ENCODE measurements at places on chromosomes 4 and X.
A peak's percentile ranks its signal among the peaks of the same experiment; 100 is the strongest.

GRCh38 chr4:10809905-10810304, 125.3 kb upstream of the CLNK start:
- DNase-seq, result no peak

DNA sequence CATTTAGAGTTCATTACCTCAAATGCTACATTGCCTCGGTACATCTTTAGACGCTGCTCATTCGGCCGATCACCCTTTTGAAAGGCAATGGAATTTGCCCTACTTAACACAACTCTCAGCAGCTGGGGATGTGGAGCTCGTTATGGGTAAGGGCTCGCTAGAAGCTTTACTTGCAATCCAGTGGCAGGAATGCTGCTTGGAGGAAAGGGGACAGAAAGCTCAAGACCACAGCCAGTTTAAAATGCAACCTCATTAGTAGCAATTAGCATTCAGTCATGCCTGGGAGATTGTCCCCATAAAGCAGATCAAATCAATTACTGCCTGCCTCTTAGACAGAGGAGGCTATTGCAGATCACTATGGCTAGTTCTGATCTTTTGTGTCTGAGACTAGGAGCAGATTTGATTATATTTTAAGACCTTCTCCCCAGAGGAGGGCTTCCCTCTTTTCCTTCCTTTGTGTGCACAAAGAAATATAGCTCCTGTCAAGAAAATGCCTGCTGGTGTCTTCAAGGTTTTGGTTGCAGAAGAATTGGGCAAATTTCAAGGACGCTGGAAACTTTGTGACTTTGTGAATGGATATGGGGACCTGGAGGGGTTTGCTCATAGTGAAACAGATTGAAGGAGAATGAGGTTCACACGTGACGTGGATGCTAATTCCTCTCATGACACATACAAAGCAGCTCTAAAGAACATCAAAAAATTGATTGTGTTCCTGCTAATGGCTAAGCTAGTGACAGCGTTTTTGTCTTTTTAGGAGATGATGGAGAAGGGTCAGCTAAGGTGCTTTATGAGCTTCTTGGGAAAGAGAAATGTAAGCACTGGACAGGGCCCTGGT, 237.5 kb upstream of the GLRA2 start:
- DNase-seq, result no peak

- DNase-seq, result no peak
Observed at GRCh38 chrX:8254401-8254800, 83.3 kb upstream of the VCX2 start.

DNA sequence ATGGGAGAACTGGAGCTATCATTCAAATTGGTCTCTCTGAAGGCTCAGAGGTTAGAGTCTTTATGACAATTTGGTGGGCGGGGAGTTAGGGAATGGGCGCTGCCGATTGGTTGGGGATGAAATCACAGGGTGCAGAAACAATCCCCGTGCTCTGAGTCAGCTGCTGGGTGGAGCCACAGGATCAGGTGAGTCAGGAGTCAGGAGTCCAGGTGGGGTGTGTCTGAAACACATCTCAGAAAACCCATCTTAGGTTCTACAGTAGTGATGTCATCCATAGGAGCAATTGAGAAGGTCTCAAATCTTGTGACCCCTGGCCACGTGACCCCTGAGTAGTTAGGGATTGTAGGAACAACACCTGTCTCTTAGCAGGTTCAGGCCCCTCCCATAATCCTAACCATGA, 41.6 kb upstream of the TLR3 start:
- DNase-seq, result no peak

DNA sequence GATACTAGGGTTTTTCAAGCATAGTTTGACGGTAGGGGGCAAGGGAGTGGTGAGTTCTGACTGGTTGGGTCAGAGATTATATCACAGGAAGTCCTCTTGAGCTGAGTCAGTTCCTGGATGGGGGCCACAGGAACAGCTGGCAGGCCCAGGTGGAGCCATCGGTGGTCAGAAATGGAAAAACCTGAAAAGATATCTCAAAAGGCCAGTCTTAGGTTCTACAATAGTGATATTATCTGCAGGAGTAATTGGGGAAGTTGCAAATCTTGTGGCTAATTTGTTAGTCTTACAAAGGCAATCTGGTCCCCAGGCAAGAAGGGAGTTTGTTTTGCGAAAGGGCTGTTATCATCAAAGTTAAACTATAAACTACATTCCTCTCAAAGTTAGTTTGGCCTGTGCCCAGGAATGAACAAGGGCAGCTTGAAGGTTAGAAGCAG, 159.3 kb downstream of the PTCHD1 start:
- DNase-seq, result no peak

DNA sequence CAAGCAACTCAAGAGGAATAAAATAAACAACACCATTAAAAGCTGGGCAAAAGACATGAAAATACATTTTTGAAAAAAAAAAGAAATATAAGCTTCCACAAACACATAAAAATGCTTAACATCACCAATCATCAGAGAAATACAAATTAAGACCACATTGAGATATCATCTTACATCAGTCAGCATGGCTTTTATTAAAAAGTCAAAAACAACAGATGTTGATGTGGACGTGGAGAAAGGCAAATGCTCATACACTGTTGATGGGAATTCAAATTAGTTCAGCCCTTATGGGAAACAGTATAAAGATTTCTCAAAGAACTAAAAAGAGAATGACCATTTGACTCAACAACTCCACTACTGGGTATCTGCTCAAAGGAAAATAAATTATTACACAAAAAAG, 59.6 kb downstream of the STK32B start:
- DNase-seq, result no peak

GRCh38 chr4:136277741-136278140, 1254.6 kb downstream of the PCDH18 start:
- DNase-seq, result no peak

GRCh38 chr4:2260344-2261109, 1.4 kb downstream of the MXD4 start:
- DNase-seq, result no peak

DNA sequence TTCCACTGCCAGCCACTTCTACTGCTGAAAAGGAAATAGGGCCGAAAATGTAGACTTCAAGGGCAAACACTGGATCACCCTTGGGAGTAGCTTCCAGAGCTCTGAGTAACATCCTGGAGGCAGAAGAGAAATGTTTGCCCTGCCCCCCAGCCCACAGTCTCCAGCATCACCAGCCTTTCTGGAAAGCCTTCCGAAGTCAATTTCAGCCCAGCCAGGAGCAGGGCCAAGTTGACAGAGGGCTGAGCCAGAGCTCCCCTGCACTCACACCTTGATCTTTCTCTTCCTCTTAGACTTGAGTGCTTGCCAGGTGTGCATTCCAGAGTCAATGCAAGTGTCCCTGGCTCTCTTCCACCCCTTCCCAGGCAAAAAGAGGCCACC, 35.2 kb downstream of the SLC25A5 start:
- DNase-seq, result no peak

DNA sequence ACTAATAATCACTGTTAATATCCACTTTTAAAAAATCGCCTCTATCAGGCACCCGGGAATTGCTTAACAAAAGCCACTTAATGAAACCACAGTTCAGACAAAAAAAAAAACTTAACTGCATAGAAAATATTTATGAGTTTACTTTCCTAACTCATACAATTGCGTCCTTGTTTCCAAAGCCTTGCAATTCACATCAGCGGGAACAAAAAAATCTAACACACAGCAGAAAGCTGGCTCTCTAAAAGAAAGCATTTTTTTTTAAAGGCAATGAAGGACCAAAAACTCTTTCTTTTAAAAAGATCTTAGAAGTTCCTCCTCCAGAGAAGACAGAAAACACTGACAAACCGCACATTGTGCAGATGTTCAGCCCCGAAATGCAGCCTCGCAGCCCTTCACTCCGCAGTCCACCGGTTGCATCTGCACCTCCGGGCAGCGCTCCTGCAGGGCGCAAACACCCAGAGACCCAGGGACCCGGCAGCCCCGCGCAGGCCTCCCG, 812 bp downstream of the FAT1 start:
- DNase-seq, result no peak

DNA sequence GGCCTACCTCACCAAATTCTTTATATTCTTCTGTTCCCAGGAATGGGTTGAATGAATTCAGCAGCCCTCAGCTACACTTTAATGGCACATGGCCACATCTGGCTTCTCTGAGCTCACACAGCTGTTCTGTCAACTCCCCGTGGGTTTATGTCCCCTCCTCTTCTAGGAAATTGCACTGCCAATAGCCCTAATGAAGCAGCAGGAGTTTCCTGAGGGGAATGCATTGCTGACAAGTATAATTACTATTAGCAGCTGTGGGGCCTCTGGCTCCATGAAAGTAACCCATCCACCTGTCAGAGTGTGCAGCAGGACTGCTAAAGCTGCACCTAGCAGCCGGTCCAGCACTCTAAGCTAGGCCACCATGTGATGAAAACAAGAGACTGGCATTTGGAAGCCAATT, 50.3 kb downstream of the FTHL17 start:
- no peak for DNase-seq

GRCh38 chrX:55907968-55908607, 190.5 kb downstream of the RRAGB start:
- peak; percentile 61 for DNase-seq

GRCh38 chr4:180798036-180798577, 1445.1 kb upstream of the TENM3 start:
- DNase-seq, result no peak

GRCh38 chrX:123610915-123611314, 121.9 kb downstream of the THOC2 start:
- no peak for DNase-seq

DNA sequence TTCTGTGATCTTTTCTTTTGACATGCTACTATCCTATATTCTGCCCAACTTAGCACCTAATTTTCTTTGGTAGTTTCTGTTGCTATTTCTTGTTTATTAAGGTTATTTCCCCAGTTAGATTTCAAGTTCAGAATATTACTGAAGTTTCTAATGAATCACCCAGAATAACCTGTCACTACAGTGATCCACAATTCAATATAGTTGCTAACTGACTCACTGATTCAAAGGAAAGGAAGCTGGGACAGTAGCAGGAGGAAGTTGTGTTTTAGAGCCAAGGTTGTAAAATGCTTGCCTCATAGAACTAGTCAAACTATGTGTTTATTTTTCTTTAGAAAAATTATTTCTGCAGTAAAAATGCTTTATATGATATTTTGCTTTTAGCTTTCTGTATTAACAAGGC, 37.4 kb downstream of the PAK3 start:
- DNase-seq, result no peak

DNA sequence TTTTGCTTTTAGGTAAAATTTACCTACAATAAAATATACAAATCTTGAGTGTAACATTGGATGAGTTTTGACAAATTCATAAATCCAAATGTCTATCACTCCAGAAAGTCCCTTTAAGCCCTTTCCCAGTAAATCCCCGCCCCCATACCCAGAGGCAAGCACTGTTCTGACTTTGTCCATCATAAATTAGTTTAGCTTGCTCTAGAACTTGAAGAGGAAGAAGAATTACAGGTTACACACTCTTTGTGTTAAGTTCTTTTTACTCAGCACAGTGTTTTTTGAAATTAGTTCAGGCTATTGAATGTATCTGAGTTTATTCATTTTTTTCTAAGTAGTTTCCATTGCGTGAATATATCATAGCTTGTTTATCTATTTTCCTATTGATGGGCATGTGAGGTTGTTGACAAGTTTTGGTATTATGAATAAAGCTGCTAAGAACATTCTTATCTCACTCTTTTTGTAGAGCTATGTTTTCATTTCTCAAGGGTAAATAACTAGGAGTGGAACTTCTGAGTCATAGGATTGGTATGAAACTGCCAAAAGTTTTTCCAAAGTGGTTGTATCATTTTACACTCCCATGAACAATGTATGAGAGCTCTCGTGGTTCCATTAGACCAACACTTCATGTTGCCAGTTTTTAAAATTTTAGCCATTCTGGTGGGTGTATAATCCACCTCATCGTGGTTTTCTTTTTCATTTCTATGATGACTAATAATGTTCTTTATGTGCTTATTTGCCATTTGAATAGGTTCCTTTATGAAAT, 22.4 kb upstream of the HPSE start:
- DNase-seq, result no peak

DNA sequence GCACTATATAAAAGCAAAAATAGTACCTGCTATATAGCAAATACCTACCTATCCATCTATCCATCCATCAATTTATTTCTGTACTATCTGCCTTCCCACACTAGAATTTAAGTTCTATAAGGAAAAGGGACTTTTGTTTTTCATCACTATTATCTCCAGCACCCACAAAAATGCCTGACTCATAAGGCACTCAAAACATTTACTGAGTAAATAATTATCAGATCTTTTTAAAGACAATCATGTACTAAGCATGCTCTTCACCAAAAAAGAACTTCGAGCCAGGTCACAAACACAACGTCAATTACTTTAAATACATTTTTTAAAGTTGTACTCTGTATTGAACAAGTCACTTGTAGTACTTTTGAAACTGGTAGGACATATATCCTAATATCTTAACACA, 119.9 kb downstream of the FBXW7 start:
- no peak for DNase-seq
